ENCODE measurements at places on chromosomes 3 and 15.

- DNase-seq, result no peak
Measured at GRCh38 chr3:79154865-79155264, 612.9 kb downstream of the ROBO1 start.

- DNase-seq, result no peak
Measured at GRCh38 chr15:87038404-87038803, 958.7 kb downstream of the AGBL1 start.

GRCh38 chr3:188342991-188343732 lies 189.2 kb downstream of the LPP start:
- no peak for DNase-seq

- no peak for DNase-seq
Measured at GRCh38 chr15:92892201-92892555, 7.9 kb upstream of the CHD2 start.

- DNase-seq, result no peak
Measured at GRCh38 chr3:101718455-101718854, 6.0 kb upstream of the CEP97 start.

GRCh38 chr15:41506796-41507341 lies 6.8 kb downstream of the LTK start:
- DNase-seq, result no peak

GRCh38 chr15:100186960-100187359 lies 154.8 kb downstream of the ADAMTS17 start:
- no peak for DNase-seq

- DNase-seq, result no peak
Measured at GRCh38 chr15:88061452-88061851, 195.1 kb downstream of the NTRK3 start.

- DNase-seq, result no peak
Measured at GRCh38 chr15:100116416-100117190, 225.2 kb downstream of the ADAMTS17 start.

DNA sequence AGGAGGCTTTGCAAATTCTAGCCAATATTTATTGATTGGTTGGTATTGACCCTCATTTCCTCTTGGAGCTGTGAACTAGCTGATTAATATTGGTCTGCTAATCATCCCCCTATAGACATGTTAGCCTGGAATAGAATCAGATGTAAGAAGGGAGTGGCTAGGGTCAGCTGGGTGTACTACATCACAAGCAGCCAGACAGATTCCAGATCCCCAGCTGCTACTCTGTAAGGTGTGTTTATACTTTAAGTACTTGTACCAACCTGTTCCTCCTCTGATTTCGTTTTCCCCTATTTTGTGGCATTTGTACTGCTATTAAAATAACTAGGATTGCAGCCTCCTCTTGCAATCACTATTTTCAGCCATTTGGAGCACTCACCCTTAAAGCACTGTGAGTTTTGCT lies 49.9 kb downstream of the PARP15 start:
- no peak for DNase-seq

DNA sequence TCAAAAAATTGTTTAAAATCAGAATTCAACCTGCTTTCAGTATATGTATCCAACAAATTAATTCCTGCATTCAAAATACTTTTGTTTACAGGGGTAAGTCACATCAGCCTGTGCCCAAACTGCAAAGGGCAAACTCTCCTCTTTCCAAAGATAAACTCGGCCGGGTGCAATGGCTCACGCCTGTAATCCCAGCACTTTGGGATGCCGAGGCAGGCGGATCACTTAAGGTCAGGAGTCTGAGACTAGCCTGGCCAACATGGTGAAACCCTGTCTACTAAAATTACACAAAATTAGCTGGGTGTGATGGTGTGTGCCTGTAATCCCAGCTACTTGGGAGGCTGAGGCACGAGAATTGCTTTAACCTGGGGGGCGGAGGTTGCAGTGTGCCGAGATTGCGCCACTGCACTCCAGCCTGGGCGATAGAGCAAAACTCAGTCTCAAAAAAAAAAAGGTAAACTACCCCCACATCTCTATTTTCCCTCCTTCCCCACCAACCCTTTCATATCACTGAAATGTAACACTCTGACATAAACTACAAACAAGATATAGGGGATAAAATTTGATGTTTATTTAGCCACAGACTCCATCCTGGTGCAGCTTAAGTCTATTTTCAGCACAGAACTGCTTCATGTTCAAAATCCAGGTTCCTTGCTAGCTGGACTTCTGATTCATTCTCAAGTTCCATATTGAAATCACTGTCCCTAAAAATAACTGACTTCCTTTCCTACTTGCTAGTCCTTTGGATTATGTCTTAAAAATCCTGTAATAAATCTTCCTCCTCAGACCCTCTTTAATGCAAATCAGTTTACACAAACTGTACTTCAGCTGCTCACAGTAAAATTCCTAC lies 15.4 kb downstream of the UBP1 start:
- no peak for DNase-seq

GRCh38 chr3:159875116-159875515 lies 113.5 kb upstream of the IL12A start:
- DNase-seq, result no peak

DNA sequence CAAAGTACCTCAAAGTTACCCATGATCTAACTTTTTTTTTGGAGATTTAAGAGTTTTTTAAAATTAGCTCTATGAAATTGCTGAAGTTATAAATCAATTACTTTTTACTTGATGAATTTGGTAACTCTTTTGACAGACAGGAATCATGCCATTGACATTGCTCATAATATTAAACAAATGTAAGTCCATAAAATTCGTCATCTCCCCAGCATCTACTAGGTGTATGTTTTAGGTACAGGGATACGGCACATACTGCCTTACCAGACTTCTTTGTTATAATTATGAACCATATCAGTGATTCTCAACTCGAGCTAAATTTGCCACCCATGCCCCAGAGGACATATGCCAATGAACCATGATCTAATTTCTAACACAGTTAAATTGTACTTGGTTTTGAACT lies 247.5 kb upstream of the TGFBR2 start:
- no peak for DNase-seq

- no peak for DNase-seq
Measured at GRCh38 chr3:194475138-194475932, 11.5 kb downstream of the ATP13A3 start.

DNA sequence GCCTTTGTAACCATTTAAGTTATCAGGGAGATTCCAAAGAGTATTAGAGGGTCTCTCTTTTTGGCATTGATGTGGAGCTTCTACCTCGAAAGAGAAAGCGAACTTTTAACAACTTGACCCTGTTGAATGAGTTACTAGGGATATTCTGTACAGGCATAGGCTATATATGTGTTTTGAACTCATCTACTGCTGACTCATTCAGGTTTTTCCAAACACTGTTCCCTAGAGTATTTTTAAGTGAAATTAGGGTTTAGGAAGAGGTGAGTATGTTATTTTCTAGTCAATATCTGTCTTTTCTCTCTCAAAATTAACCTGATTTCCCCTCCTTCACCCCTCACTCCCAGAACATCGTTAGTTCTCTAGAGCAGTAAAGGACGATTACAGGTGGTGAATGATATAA lies 228.1 kb upstream of the C2CD4B start:
- no peak for DNase-seq

- no peak for DNase-seq
Measured at GRCh38 chr15:90071220-90071807, 31.0 kb downstream of the IDH2 start.

- DNase-seq, result no peak
Measured at GRCh38 chr15:27871078-27871901, 227.8 kb downstream of the OCA2 start.

- no peak for DNase-seq
Measured at GRCh38 chr15:42033214-42033873, 12.5 kb upstream of the PLA2G4E start.

DNA sequence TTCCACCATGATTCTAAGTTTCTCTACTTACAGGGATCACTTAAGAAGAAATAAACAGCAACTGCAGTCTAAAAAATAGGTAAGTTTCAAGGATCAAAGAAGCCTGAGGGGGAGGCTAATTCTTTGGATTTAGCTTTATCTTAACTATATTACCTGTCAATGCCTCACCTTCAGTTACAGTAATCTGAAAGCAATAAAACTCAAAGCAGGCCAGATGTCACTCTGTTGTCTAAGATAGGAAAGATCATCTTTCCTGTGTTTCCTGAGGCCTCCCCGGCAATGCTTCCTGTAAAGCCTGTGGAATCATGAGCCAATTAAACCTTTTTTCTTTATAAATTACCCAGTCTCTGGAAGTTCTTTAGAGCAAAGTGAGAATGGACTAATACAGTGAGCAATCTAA lies 60.2 kb downstream of the NPTN start:
- DNase-seq, result no peak

- DNase-seq, result no peak
Measured at GRCh38 chr3:139309880-139310279, 33.9 kb upstream of the MRPS22 start.

DNA sequence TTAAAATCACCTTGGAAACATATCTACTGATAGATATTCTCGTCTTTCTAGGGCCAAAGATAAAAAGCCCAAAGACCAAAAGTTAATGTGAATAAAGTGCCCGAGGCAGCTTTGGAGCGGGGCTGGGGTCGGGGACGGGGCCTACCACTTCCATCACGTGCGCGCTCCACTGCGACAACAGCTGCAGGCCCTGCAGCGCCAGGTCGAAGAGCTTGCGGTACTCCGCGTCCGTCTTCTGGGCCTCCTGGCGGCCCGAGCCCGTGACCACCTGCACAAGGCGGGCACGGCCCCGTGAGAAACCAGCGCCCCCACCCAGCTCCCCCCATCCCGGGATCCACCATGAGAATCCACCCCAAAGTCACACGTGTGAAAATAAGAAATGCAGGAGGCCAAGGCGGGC lies 52.4 kb downstream of the CYFIP1 start:
- DNase-seq, result no peak

DNA sequence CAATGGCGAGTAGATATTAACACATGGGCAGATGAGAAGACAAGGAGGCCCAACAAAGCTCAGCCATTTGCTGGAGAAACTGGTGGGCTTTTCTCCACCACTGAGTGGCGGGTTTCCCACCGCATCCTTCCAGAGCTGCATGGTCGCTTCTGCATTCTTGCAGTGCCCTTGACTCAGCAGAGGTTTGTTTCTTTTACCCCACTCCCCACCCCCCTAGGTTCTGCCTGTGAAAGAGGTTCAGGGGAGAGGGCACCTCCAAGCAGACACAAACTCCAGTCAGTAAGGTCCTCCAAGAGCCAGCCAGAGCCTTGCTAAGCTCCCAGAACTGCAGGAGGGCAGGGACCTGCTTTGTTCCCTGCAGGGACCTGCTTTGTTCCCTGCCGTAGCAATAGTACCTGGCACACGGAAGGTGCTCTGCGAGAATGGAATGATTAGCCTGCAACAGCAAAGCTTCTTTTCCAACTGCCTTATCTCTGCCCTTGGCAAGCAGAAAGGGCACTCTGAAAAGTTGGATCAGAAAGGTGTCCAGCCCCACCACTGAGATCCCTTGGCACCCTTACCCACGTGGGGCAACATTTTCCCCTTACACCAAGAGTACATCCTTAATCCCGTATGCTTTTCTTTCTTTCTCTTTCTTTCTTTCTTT lies 1.4 kb downstream of the PAQR5 start:
- no peak for DNase-seq

GRCh38 chr3:62723166-62723913 lies 151.9 kb downstream of the CADPS start:
- no peak for DNase-seq

- no peak for DNase-seq
Measured at GRCh38 chr3:125014570-125015179, 41.1 kb downstream of the HEG1 start.

GRCh38 chr3:35908366-35909232 lies 269.3 kb downstream of the ARPP21 start:
- DNase-seq, result no peak

- no peak for DNase-seq
Measured at GRCh38 chr15:48966595-48967301, 3.0 kb upstream of the SHC4 start.

Measured in cortex of kidney (tissue), 1 donor.